Stimulated activated CD4-positive, alpha-beta T cell treated with anti-CD3 and anti-CD28 coated beads, Interleukin-15, amount 100 ng/mL, for 1 hour (primary cell): ENCODE measurements at places on chromosomes 4 and X.

GRCh38 chrX:154828016-154828408 is 6.5 kb downstream of the SMIM9 start:
- DNase-seq: no peak

DNA sequence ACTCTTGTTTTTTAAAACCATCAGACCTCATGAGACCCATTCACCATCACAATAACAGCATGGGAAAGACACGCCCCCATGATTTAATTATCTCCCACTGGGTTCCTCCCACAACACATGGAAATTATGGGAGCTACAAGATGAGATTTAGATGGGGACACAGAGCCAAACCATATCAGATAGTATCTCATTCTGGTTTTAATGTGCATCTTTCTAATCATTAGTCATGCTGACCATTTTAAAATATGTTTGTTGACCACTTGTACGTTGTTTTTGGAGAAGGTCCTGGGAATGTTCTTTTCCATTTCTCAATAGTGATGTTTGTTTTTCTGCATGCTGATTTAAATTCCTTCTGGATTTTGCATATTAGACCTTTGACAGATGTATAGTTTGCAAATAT is 119.0 kb downstream of the RTL3 start:
- no peak for DNase-seq

- DNase-seq: no peak
Measured at GRCh38 chrX:124362072-124362471, 15.7 kb downstream of the SH2D1A start.

DNA sequence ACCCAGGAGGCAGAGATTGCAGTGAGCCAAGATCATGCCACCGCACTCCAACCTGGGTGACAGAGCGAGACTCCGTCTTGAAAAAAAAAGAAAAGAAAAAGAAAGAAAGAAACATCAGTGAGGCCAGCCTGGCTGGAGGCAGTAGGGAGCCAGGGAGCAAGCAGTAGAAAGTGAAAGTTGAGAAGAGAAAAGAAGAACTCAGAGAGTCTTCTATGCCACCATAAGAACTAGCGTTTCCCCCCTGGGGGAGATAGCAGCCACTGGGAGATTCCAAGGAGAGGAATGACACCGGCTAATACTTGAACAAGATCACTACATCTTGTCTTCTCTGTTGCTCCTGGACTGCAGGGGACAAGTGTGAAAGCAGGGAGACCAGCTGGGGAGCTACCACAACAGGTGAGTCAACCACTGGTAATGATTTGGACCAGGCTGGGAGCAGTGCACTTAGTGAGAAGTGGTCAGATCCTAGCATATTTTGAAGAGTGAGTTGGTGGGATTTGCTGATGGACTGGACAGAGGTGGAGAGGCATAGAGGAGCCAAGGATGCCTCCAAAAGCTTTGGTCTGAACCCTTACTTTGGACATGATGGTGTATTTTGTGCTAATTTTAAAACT is 33.4 kb downstream of the SLC2A9 start:
- no peak for DNase-seq

GRCh38 chr4:112379306-112379705 is 82.1 kb downstream of the ALPK1 start:
- no peak for DNase-seq

DNA sequence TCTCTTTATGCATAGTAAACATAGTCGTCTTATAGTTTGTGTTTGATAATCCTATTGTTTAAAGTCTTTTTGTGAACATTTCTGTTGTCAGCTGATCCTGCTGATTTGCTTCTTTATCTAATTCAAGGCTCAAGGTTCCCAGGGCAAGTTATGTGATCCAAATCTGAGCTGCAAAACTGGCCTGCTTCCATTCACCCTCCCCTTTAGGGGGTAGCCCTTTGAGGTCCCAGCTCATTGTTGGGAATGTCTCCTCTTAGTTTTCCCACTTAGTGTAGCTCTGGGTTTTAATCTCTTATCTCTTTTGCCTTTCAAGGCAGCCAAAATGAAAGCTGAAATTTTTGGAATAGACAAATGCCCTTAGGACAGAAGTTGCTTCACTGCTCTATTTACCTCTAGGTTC is 40.2 kb upstream of the MAGED1 start:
- no peak for DNase-seq

DNA sequence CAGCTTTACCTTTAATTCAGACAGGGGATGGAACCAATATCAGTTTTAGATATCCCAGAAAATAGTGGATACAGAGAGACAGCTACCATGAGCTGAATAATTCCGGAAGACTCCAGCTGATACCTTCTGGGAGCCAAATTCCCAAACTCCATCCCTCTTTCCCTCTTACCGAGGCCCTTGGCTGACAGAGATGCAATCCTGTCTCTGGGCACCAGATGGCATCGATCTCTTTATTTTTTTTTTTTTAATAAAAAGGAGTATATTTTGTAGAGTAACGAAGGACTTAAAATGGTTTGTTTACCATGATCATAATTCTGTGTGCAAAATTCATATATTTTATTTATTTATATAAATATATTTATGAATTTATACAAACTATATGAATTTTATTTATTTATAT is 31.0 kb downstream of the RAB40A start:
- DNase-seq: no peak

DNA sequence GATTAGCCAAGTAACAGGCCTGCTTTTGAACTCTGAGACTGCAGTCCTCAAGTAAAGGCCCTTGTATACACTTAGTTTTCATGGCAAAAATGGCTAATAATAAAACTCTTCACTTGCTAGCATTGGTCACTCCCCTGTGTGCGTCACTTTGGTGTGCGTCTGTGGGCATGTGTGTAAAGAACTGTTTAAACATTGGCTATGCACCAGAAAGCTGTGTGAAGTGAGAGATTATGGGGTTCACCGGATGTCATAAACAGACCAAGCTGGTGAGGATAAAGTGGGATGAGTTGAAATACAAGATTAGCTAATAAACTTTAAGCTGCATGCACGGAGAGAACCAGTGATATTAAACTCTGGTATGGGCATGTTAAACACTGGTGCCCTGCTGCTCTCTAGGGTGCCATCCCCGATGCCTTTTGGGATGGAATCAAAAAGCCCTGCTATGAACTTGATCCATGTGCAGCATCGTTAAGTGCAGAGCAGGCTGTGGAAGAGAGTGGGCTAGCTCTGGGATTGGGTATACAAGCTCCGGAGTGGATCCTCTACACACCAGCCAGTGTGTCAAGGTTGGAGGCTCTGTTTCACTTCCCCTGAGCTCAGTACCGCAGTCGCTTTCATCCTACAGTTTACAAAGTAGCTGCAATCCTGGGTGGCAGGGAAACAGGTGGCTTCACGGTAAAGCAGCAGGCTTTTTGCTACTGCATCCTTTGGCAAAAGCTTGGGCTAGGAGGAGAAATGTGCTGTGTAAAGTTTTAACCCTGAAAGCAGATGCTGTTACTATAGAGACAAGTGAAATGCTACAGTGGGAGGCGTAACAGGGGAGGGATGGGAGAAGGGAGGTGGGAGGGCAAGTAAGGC is 108.3 kb upstream of the SLC4A4 start:
- no peak for DNase-seq
